ENCODE measurements at places on chromosomes 11 and 22. TPM values are rescaled to one million over a fixed set of nuclear protein-coding genes. Genes with fewer than 3 reads are reported as not detected.

The OR56A1 gene
- not detected for total RNA-seq

The SULT4A1 gene
- not detected for total RNA-seq

The GNG3 gene
- total RNA-seq: not detected

GRCh38 chr11:66674964-66675602 is 2.6 kb downstream of the RBM4B start:
- DNase-seq: no peak
- H3K36me3 ChIP-seq: no peaks in the 10 kb centered on the region
- no peaks in the 10 kb centered on the region for H3K4me1 ChIP-seq
- no peak overlapping the region for H3K4me3 ChIP-seq

- H3K36me3 ChIP-seq: no peaks in the 10 kb centered on the region
- no peak overlapping the region for H3K4me3 ChIP-seq
- H3K27ac ChIP-seq: no peak overlapping the region
- no peak for DNase-seq
- no peaks in the 10 kb centered on the region for H3K27me3 ChIP-seq
- H3K4me1 ChIP-seq: no peaks in the 10 kb centered on the region
These were observed 8.6 kb downstream of the DNHD1 start for GRCh38 chr11:6505577-6506240.
